ENCODE measurements at places on chromosomes 3 and 15.

GRCh38 chr15:74752531-74752930 is 3.9 kb downstream of the CYP1A2 start:
- no peak for DNase-seq

DNA sequence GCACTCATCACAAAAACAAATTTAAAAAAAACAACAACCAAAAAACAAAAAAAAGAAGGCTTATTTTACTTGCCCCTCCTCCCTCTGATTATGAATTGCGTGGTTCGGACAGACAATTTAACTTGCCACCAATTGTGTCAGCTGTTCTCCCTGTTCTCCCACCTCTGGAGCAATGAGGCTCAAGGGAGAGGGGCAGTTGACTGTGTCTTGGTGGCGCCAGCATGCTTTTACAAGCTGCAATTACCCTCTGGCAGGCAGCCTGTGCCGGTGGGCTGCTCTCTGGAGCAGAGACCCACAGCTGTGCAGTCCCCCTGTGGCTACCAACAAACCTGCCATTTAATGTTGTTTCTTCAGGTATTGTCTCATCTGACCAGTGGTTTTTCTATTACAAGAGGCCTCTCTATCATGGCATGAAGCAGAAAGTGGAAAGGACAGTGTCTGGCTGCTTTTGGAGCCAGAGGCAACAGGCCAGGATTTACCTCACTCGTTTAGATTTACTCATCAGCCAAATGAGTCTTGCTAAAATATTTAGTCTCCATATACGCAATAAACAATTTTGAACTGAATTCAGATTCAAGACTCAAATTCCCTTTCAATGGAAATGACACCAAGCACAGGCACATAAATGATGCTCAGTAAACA is 192.0 kb upstream of the TPRG1 start:
- DNase-seq, result no peak

DNA sequence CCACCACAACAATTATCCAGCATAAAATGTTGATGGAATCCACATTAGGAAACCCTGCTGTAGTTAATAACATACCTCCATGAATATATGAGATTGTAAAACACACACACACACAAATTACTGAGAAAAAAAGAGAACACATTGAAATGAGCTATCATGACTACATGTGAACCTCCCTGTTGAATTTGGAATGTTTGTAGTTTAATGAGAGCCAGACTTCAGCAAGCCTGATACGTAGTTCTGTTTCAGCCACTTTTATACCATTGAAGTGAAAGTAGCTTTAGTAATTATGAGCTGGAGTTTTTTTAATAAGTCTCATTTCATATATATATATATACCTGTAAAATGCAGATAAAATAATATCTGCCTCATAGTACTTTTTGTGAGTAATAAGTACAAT is 1146.4 kb downstream of the NAALADL2 start:
- DNase-seq, result no peak

DNA sequence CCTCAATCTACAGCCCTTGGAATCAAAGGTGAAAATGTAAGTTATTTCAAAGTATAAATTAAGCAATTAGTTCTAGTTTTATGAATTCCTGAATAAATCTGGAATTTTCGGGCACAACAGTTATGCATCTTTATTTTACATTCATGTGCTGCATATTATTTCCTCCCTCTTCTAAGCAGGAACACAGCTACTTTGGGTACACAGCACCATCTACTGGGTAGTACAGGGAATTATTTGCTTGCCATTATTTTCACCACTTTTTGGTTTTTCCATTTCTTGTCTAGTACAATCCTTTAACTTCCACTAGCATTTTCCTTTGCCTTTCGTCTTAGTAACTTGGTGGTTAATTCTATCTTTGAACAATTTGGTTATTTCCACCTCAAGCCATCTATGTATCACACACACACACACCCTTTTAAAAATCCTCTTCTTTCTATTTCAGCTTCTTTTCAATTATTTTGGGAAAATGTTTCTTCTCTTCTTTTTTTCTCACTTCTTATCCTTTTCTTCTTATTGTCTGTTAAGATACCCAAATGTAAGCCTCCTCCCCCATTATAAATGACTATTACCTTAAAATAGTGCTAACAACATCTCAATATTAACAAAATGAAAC is 451.0 kb downstream of the MFSD1 start:
- DNase-seq, result no peak

GRCh38 chr3:120841264-120841663 is 66.7 kb upstream of the STXBP5L start:
- no peak for DNase-seq

DNA sequence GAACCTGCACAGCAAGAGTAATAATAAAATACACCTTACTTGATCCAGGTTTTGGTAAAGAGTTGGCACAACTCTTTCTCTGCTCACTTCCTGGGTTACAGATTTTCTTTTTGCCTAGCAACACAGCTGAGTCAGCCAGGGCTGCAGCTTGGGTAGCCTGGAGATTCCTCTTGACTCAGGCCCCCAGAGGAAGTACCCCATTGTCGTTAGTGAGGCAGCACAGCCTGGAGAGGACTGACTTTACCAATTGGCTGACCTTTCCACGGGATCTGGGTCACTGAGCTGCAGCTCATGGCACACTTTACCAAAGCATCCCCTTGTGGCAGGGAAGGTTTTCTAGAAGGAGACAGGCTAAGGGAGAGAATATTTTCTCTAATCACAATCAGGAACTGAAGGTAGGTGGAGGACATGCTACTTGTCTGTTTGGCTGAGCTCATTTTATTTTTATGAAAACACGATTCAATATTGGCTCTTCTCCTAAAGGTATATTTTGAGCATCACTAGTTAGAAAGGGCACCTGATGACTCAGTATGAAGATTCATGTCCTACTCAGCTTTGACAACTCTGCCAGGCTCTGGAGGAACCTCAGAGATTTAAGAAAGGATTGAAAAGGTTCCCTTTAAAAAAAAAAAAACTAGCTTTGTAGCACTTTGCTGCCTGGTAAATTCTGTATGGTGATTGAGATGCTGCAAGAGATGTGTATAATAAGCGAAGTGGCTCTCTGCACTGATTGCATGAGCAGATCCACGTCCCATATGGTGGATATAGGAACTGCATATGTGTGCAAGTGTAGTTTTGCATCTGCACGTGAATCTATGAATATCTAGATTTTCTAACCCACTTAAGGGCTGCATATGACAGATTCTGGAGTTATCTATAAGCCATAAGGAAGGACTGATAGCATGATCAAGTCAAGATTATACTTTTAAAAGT is 124.8 kb downstream of the CHDH start:
- DNase-seq, result no peak

GRCh38 chr3:157135671-157136396 is 24.1 kb downstream of the CCNL1 start:
- no peak for DNase-seq
